ENCODE measurements at places on chromosomes 5 and 9.

- DNase-seq, result no peak
Observed at GRCh38 chr9:95753762-95754465, 121.6 kb upstream of the ERCC6L2 start.

DNA sequence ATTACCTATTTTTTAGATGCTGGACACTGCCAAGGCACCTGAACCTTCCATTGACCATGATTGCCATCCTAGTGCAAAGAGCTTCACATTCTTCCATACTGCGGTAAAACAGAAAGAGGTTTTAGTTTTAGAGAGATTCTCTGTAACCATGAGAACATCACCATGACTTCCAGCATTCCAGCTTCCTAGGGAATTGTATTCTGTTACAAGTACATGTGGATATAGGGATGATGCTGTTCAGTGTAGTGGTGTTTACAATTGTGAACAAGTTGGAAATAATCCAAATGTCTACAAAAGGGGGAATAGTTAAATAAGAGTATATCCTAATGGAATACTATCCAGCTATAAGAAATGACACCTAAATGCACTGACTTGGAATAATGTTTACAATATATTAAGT, 22.4 kb downstream of the NIPSNAP3B start:
- no peak for DNase-seq

DNA sequence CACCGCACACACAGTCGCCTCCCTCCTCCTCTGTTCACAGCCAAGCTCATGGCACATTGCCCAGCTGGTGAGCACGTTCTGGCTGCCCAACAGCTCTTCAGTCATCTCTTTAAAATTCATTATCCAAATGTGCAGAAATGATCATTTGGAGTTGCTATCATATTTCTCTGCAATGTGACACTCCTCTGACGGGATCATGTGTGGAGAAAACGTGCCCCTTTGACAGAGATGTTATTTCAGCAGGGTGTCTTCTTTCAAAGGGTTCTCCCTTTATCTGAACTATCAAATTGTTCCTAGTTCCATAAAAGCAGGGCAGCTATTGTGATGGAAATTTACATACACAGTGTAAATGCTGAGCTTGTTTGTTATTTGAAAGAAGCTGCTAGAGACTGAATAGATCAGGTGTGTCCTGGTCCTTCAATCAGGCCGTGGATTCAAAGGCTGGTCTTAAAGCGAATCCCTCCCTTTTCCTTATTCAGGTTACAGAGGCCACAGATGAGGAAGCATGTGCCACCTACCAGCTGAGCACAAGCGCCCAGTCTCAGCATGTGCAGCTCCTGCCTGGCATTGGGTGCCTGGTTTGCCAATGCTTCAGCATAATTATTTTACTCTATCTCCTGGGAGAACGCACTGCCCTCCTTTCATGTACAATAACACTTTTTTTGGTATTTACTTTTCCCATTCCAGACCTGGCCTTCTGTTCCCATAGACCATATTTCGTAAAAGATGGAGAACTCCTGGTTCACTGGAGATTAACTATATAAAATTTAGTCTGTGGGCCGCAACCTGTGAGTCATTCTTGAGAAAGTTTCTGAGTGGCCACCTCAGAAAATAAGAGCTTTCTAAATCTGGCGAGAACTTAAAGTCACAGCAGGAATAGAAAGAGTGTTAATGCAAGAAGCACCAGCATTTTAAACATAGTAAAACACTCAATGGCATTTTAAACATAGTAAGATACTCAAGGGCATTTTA, 433.7 kb downstream of the ENC1 start:
- peak; percentile 94 for DNase-seq

GRCh38 chr5:141494761-141495452, 6.0 kb downstream of the PCDHGC5 start:
- DNase-seq, result no peak

DNA sequence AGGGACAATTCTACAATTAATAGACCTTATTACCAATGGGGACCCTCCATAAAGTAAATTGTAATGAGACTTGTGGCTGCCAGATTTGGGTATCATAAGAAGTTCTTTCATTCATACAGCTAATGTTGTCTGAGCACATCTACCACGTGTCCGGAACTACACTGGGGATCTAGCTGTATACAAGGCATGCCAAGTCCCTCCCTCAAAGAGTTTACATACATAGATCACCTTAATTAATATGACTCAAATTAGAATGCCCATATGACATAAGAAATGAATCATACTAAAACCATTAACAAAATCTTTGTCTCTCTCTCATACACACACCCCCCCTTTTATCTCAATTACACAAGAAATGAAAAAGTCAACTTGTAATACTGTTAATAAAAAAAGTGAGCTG, 18.0 kb upstream of the NR4A3 start:
- no peak for DNase-seq

DNA sequence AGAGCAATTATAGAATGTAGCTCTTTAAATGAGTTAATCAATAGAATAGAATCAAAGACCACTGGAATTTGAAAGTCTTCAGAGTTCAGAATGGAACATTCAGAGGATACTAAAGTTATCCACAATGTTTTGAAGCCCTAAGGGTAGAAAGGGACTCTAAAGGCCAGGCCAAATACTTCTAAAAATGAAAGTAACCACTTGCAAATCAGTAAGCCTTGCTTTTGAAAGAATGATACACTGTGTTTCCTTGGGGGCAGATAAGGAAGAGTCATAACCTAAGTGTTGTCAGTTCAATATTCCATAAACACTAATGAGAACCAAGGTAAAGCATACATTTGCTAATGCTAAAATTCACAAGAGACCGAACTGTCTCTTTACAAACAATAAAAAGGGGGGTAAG, 813.5 kb downstream of the PTPRD start:
- DNase-seq, result no peak

DNA sequence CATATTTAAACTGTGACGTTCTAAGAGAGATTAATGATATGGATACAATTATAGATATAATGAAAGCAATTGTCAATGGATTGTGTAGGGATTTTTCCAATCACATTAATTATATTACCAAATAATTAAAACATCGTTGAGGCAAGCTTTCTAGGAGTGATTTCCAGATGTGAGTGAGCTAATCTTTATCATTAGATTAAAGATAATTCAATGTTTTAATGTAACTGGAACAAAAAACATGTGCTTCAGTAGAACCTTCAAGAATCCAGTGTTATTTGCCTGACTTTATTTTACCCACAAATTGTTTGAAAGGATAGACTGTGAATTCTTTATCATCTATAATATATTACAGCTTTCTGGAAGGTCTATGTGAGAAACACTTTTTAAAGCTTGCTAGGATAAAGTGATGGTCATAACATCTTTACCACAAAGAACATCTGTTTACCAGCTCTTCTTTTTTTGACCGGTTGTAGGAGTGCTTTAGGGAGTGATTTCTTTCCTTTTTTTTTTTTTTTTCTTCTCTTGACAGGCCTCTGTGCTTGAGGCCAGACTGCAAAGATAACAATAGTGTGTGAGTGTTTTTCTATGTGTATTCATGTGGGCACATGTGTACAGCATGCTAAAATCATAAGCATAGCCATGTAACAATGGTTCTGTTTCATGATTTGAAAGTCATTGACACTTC, 35.0 kb downstream of the SNCAIP start:
- DNase-seq, result no peak

- no peak for DNase-seq
Observed at GRCh38 chr5:34022121-34022705, 14.4 kb upstream of the AMACR start.

DNA sequence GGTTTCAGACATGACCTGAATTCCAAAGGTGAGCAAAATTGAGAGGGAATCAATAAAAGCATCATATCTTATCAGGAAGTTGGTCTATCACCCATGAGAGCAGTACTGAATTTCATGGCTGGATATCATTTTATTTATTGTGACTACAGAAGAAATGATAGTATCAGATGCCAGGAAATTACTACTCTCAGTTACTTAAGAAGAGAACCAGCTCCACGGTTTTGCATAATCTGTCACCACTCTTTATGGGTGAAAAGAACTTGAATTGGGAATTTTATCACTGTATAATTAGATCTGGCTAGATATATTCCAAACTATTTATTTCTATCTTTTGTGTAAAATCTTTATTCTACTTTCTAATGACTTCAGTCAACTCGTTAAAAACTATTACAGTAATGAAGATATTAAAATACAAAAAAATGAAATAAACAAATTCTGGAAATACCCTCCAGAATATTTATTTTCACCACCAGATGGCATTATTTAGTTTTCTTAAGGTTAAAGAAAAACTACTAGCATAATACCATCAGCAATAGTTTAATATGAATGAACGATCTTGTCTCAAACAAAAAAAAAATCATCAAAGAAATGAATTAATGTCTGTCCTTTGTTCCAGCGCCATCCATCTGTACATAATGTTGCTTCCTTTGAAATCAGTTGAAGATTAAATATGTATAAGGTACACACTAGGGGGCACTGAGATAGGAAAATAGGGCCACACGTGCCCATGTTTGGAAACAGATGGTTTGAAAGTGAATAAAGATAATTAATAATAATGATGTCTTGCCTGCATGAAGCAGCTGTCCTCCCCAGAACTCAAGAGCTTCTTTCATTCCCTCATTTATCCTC, 84.7 kb upstream of the SLCO6A1 start:
- DNase-seq, result peak; percentile 8

DNA sequence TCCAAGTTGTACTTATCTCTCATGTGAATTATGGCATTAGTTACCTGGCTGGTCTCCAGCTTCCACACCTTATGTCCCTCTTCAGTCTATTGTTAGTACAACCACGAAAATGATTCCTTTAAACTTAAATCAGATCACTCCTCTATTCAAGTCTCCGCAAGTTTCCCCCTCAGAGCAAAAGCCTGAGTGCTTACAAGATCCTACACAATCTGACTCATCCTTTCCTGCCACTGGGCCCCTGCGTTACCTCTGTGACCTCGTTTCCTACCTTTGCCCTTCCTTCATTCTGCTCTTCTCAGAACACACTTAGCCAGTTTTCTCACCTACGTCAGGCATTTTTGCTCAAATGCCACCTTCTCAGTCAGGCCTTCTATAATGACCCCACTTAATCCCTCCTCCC, 45.1 kb upstream of the GLIS3 start:
- no peak for DNase-seq

- no peak for DNase-seq
Observed at GRCh38 chr9:130473566-130473965, 28.8 kb downstream of the ASS1 start.

- DNase-seq, result no peak
Observed at GRCh38 chr9:83596899-83597504, 25.9 kb upstream of the IDNK start.

- DNase-seq, result no peak
Observed at GRCh38 chr5:128213340-128213739, 129.8 kb downstream of the SLC12A2 start.

GRCh38 chr5:114387433-114387832, 25.6 kb downstream of the KCNN2 start:
- no peak for DNase-seq

DNA sequence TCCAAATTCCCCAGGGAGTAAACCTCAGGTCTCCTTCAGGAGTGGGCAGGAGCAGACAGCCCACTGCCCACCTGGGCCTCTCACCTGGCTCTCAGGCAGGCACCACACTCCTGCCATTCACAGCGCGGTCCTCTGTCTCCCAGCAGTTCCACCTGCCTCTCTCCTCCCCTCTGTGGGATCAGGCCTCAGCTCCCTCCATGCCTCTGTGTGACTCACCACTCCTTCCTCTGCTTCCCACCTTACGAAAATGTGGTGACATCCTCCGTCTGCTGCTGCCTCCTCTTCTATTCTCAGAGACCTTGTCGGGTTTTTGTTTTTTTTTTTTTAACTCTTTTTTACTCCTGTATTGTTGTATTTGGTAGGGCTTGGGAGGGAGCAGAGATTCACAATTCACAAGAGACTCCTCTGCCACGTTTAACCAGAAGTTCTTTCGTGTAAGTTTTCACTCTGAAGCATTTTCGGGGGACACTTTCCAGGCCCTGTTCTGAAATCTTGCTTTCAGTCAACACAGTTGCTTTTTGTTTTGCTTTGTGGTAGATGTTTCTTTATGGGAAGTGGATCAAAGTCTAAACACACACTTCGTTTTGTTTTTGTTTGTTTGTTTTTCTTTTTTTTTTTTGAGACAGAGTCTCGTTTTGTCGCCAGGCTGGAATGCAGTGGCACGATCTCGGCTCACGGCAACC, 21.1 kb upstream of the CDKN2AIPNL start:
- no peak for DNase-seq

- no peak for DNase-seq
Observed at GRCh38 chr5:133406208-133406976, 205.9 kb downstream of the FSTL4 start.

DNA sequence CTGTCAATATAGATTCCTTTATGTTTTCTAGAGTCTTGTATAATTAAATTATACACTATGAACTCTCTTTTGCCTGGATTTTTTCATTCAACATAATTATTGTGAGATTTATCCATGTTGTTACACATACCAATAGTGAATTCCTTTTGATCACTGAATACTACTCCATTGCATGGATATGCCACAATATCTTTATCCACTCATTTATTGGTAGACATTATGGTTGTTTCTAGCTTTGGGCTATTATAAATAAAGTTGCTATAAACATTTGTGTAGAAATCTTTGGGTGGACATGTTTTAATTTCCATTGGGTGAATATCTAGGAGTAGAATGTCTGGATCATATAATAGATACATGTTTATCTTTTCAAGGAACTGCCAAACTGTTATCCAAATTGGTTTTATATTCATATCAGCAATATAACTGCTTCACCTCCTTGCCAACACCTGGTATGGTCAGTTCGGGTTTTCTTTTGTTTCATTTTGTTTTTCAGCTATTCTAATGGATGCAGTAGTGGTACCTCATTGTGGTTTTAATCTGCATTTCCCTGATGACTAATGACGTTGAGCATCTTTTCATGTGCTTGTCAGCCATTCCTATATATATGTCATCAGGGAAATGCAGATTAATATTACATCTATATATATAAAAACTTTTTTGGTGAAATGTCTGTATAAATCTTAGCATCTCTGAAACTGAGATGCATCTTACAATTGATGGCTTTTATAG, 32.1 kb upstream of the TCF7 start:
- no peak for DNase-seq

DNA sequence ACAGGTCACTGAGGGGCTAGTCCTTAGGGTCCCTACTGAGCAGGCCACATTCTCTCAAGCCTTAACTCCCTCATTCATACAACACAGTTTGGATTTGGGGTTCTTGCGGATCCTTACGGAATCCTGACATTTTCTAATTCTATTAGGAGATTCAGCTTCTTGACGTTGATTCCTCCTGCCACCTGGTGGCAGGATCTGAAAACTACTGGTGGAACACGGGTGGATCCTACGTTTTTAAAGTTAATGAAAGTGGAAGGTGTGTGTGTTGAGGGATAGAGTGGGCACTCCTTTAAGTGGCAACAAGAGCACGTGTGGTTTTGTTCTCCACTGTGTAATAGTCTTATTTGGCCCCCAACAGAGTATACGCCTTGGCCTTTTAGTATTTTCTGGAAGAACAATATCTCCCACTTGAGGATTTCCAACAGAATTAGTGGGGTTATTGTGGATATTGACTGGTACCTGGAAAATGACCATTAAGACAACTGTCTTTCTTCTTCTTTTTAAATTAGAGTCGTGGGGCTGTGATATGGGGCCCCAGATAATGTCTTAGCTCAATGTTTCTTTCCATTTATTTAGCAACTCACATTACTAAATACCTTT, 25.2 kb downstream of the SLC28A3 start:
- no peak for DNase-seq

All from NCI-H1436 treated with DMSO at 0.1 percent for 48 hours (cell line).